ENCODE measurements at places on chromosomes 5 and 9.

DNA sequence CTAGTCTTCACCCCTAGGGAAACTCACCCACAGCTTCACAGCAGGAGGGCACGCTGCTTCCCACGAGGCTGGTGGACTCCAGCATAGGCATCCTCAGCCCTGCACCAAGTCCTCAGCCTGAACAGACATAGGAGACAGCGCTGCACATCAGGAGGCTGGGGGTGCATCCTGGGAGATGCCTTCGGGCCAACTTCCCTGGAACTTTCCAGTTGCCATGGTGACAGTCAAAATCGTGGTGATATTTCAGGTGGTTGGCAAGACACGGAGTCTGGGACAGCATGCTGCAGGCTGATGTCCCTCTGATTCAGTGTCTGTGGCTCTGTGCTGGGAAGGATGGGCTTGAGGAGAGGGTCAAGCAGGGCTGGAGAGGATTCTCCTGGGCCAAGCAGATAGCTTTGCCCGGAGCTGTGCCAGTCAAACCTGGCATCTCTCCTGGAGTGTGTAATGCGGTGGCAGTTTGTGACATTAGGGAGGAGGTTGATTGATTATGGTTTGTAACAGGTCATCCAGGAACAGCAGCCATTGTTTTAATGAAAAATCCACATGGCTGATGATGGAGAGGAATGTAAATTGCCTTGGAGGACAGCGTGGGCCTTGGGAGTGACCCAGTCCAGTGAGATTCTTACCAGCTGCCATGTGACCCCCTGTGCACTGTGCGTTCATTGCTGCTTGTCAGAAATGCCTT lies 35.6 kb upstream of the SEMA4D start:
- no peak for DNase-seq

GRCh38 chr5:142551338-142552067 lies 134.4 kb downstream of the FGF1 start:
- no peak for DNase-seq

GRCh38 chr5:96624596-96624995 lies 37.6 kb upstream of the CAST start:
- DNase-seq, result no peak

GRCh38 chr5:169595172-169595820 lies 11.7 kb downstream of the SPDL1 start:
- DNase-seq, result no peak

GRCh38 chr5:131067636-131068035 lies 97.4 kb downstream of the HINT1 start:
- no peak for DNase-seq

DNA sequence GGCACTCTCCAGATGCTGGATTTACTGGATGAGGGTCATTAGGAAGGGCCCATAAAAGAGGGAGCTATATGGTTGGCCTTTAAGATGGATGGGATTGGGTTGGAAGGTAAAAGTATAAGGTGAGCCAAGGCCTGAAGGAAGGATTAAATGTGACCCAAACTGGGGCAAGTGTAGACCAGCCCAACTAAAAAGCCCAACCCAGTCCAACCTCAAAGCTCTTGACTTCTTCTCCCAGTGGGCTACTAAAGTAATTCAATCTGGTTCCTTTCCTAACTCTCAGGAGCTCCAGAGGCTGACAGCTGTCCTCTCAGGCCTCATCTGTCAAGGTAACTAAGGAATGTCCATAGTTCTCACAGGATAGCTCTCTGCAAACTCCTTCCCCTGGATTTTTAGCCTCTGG lies 122.2 kb upstream of the EFNA5 start:
- no peak for DNase-seq

GRCh38 chr5:88842784-88843183 lies 40.2 kb downstream of the MEF2C start:
- no peak for DNase-seq

GRCh38 chr9:31135567-31135966 lies 1248.9 kb upstream of the ACO1 start:
- DNase-seq, result no peak

- no peak for DNase-seq
These were observed 41.4 kb downstream of the DAB2IP start for GRCh38 chr9:121692606-121693387.

GRCh38 chr5:175857986-175858385 lies 13.4 kb upstream of the CPLX2 start:
- no peak for DNase-seq

DNA sequence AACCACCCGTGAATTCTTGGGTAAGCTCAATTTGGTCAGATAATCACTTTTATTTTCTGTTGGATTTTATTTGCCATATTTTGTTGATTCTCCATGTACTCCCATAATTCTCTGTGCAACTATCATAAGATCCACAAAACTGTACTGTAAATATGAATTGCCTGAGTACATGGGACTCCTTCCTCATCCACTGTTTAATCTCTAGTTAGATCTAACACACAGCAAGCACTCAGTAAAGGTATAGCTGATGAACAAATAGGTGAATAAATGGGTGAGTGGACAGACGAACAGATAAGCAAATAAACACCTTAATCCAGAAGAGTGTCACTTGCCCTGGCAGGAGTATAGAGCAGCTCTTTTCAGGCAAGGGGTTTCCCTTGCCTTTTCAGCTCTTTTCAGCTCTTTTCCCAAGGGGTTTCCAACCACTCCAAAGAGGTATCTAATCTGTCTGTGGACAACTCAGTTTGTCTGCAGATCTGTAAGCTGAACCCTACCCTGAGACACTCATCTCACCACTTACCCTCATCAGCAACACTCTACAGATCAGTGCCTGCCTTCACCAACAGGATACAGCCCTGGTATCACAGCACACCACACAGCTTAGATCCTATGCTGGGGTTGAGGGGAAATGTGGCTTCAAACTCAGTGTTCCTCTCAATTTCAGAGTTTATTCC lies 51.2 kb downstream of the SIL1 start:
- no peak for DNase-seq

DNA sequence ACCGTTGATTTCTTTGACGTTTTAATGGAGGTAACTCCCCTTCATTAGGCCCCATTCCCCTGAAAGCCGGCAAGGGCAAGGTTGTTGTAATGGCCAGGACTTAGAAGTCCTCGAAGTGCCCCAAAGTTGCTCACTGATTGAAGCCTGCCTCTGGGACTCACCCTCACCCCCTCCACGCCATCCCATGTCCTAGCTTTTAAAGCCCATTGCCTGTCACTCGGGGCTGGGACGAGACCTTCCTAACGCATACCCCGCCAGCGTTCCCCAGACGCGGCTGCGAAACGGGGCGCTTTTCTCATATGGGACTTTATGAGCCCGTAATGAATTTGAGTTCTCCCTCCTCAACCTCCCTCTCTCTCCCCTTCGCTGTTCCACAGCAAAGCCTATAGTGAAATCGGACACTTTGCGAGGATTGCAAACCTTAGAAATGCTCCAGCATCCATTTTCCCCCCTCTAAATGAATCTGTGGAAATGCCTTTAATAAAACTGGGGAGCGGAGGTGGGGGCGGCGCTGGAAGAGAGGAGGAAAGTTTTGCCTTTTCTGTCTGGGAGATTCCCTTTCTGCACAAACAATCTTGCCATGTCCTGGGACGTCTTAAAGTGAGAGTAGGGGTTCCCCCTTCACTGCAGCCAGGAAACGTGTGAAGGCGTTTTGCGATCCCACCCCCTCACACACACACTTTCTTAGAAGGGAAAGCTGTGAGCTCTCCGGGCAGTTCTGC lies 1.5 kb downstream of the PAPPA start:
- DNase-seq, result no peak

DNA sequence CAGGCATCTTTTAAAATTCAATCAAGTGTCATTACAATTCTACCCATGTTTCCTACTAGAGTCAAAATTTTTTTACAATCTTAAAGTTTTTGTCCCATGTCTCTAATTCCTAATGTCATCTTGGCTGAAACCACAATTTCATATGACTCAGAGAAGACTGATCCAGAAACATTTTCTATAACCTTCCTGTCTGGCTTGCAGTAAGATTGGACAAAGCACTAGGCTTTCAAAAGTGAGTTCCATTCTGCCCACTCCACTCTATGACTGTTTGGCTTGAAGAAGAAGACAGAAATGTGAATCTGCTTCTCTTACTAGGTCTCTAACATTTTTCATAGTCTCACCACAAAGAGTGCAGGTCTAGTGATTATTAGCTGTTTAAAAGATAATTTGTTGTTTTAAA lies 88.8 kb downstream of the NR3C1 start:
- no peak for DNase-seq

GRCh38 chr5:76855961-76856360 lies 6.1 kb downstream of the S100Z start:
- peak; percentile 15 for DNase-seq

GRCh38 chr9:97501177-97501971 lies at the start of gene TMOD1:
Gene TMOD1, plus strand, starts transcription at chr9:97501666. Its CDS starts 22,523 bp downstream, at chr9:97524189.
- DNase-seq, result peak; percentile 21

DNA sequence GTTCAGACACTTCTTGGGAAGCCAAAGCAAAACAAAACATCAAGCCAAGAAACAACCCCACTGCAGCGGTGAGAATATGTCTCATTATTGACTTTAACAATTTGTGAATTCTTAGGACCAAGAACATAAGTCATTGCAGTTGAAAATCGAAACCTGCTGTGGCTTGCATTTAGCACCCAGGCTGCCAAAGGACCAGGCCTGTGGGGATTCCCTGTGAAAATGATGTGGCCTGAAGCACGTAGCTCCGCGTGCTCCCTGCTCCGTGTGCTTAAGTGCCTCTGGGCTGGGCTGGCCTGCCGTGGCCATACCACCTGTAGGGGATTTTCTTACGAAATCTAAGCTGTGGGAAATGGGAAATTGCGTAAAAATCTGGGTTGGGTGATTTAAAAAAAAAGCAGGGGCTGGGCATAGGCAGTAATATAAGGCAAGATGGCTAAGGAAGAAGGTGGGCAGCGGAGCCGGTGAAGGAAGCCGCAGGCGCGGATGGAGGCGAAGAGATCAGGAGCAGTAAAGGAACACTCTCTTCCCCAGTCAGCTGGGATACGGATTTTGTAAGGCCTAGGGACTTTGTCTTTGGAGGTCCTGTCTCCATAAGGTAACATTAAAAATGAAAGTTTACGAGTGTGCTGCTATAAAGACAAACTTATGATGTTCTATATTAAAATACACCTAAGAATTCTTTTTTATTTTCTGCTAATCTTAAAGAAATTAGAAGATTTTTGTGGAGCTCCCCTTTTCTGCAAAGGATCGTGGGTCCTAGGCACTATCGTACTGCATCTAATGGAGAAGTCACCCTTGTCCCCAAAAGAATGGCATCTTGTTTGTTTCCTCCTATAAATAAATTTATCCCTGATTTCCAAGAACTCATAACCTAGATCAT lies 189.6 kb upstream of the SEMA6A start:
- DNase-seq, result no peak

GRCh38 chr5:51371052-51371451 lies 12.2 kb upstream of the ISL1 start:
- DNase-seq, result no peak

- no peak for DNase-seq
These were observed 104.0 kb upstream of the ATP10B start for GRCh38 chr5:160956051-160956450.

- DNase-seq, result no peak
These were observed 10.6 kb downstream of the PTGR1 start for GRCh38 chr9:111588846-111589245.

DNA sequence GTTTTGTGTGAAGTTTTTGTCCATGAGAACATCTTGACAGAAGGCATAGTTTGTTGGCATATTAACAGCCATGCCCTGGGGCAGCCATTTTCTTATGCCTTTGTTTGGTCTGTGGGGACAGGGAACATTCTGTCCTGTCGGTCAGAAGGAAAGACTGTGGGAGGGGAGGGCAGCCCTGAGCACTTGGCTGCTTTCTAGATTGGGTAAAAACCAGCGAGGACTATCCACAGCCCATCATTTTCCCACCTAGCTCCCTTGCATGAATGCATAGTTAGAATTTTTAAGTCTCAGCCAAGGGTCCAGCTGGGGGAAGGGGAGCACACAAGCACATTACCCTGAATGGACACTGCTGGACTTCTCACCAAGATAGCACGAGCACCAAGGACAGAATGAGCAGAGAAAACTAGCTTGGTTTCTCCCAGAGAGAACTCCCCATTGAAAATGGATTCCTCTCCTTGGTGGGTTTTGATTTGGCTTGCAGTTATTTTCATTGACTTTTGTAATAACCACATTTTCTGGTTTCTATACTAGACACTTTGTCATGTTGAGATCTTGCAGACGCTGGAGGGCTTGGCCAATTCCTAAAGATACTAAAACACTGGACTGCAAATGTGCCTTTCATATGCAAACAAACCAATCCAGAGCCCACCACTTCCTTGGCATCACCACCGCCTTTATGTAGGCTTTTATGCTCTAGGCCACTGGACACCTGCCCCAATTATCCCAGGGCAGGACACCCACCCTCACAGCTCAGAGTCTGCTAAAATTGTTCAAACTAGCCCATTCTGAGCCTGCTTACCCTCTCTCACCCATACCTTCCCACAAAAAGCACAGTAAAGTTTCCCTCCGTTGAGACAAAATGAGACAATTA lies 129.9 kb downstream of the BOD1 start:
- DNase-seq, result no peak

GRCh38 chr9:93533863-93534262 lies 42.5 kb upstream of the PHF2 start:
- no peak for DNase-seq

DNA sequence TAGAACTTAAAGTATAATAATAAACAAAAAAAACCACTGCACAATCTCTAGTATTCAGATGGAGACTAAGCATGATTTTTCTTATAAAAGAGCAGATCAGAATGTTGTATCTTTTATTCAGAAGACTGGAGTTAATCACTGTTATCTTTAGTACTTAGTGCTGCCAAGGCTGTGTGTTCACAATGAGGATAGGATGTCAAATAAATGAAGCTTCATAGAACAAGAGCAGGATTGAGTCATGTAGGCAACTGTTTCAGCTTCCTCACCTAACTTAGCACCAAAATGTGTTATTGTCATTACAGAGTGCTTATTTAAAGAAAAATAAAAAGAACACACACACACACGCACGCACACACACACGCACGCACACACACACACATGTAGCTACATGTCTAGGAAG lies 58.1 kb upstream of the CDKN2B start:
- DNase-seq, result no peak

GRCh38 chr5:37214550-37214949 lies 34.6 kb downstream of the CPLANE1 start:
- DNase-seq, result no peak

- DNase-seq, result no peak
These were observed 21.8 kb upstream of the DENND4C start for GRCh38 chr9:19208653-19209052.

- DNase-seq, result no peak
These were observed 112.0 kb downstream of the HSD17B3 start for GRCh38 chr9:96189995-96190394.

DNA sequence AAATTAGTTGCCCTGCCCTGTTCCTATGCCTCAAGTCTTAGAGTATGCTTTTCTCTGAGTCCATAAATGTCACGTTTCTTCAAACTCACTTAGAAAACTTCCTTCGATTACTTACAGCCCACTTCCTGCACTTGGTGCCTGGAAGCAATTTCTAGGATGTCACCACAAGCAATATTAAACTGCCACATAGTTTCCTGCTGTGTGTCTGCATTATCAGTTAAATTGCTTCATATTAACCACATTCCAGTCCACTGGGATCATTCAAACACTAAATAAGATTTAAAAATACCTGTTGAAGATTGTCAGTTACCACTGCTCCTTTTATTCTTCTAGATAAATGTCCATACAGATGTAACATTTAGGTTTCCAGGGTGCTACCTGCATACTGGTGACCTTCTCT lies 4.1 kb downstream of the DENND1A start:
- DNase-seq, result no peak

All from T-cell (primary cell).